GM12891 (cell line): ENCODE measurements at places on chromosomes 5 and 9.

- DNase-seq = no peak
These were observed 803.0 kb upstream of the ZNF608 start for GRCh38 chr5:125549322-125549911.

DNA sequence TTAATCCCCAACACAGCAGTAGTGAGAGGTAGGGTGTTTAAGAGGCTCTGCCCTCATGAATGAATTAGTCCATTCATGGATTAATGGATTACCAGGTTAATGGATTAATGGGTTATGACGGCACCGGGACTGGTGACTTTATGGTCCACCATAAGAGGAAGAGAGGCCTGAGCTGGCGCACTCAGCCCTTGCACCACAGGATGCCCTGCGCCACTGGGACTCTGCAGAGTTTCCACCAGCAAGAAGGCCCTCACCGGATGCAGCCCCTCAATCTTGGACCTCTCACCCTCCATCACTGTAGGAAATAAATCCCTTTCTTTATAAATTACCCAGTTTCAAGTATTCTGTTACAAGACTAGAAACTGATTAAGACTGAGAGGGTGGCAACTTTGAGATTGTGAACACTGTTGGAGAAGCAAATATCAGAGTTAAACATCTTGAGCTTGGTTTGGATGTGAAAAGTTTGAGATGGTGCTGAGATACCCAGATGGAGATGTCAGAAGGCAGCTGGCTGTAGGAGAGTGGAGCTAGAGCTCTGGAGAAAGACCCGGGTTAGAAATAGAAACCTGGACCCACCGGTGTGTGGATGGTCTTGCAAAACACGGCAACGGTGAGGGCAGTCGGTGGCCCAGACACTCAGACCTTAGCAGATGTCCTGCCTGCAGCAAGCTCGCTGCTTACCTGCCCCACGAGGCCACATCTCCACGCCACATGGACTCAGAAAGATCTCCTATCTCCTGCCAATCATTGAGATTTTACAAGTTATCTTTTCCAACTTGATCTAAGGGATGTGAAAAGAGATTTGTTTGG, 98.8 kb downstream of the HSD17B3 start:
- DNase-seq = no peak

- DNase-seq = no peak
These were observed 110.8 kb downstream of the PCSK1 start for GRCh38 chr5:96322217-96322616.

- DNase-seq = no peak
These were observed 16.0 kb downstream of the EGFLAM start for GRCh38 chr5:38274370-38274769.

- no peak for DNase-seq
These were observed 77.5 kb downstream of the ZSWIM6 start for GRCh38 chr5:61409568-61409967.

DNA sequence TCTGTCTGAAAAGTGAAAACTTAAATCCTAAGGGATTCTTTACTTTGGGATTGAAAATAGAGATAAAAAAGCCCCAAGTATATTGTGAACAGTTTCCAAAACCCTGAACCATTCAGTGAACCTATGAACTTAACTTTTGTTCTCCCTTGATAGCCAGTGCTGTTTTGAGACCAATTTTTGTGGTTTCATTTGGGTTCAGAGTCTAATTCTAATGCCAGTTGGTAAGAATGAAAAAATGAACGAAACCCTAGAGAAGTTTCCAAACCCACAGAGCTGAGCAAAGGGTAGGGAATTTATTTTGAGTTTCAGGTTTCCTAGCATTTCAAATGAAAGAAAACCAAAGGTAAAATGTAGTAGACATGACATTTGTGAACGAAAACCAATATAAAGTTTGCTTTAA, 1366.8 kb downstream of the EFNA5 start:
- no peak for DNase-seq

GRCh38 chr5:55230086-55230629, 3.0 kb upstream of the MCIDAS start:
- DNase-seq = no peak

DNA sequence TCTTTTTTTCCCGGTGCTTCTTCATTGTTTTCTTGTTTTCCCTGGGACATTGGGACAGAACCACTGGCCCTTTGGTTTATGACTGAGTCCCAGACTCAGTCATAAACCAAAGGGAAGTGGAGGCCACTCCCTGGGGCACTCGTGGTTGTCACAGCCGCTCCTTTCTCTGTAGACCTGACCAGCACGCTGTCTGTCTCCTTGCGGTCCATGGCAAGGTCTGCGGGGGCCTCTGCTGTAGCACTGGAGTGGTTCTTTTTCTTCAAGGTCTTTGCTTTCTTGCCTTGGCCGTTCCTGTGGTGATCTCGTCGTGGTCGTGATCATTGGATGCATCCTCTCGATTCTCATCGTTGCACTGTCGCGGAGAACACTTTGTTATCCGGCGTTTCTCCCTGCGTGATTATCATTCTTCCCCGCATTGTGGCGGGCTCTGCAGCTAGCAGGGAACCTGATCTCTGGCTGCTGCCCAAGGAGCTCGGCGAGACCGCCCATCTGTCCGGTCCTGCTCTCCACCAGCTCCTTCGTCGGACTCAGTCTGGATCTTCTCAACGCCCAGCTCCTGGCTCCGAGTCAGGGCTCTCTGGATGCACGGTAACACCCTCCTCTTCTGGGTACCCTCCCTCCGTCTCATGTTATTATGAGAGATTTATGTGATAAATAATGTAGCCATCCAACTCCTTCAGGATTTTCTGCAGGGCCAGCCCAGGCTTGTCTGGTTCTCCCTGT, 43.5 kb upstream of the MPDZ start:
- DNase-seq = no peak

DNA sequence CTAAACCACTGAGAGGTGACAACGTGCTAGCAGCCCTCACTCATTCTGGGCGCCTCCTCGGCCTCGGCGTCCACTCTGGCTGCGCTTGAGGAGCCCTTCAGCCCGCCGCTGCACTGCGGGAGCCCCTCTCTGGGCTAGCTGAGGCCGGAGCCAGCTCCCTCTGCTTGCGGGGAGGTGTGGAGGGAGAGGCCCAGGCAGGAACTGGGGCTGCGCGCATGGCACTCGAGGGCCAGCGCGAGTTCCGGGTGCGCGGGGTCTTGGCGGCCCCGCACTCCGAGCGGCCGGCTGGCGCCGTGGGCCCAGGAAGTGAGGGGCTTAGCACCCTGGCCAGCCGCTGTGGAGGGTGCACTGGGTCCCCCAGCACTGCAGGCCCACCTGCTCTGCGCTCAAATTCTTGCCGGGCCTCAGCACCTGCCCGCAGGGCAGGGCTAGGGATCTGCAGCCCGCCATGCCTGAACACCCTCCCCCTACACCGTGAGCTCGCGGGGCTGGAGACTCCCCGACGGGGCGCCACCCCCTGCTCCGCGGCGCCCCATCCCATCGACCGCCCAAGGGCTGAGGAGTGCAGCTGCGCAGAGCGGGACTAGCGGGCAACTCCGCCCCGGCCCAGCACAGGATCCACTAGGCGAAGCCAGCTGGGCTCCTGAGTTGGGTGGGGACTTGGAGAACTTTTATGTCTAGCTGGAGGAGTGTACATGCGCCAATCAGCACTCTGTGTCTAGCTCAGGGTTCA, 11.8 kb upstream of the UBE2D2 start:
- no peak for DNase-seq

- DNase-seq = no peak
These were observed 10.6 kb upstream of the CSNK1A1 start for GRCh38 chr5:149561848-149562247.

DNA sequence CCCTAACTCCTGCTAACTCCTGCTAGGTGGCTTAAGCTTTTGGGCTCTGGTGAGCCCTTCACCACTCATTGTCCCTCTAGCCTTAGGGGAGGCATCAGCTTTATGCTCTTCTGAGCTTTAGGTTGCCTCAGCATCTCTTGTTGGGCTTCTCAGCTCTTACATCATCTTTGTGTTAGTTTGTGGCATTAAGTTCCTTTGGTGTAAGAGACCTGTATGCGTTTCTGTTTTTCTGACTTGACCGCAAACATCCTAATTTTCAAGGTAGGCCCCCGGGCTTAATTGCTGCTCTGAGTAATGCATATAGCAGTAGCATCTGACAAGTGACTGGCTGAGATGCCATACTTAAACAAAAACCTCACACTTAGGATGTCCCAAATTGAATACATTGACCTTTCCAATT, 287.8 kb upstream of the TUT7 start:
- DNase-seq = no peak

- no peak for DNase-seq
These were observed 233.2 kb downstream of the SLIT3 start for GRCh38 chr5:169067751-169068173.

DNA sequence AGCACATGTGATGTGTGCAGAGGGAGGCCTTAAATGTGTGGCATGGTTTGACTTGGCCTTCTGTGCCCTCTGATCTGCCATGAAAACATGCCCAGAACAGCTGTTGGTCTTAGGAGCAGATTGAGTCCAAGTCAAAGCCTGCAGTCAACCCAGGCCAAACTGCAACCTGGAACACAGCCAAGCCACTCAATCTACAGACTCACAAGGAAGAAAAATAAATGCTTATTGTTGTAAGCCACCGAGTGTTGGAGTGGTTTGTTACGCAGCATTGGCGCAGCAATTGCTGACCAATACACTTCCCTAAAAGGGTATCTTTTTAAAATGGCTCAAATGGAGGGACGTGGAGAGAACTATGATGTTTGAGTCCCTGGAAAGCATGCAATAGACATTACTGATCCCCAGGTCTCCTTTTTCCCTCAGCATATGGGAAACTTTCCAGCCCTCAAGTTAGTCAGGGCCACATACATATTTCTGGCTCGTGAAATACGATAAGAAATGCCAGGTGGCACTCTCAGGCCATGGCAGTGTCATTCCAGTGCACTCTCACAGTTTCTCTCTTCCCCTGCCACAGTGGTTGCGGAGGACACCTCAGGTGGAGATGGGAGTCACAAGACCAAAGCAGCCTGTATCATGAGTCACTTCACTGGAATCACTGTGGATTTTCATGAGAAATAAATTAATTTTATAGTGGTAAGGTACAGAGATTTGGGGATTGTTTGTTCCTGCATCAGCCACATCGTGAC, 168.0 kb upstream of the ZNF618 start:
- DNase-seq = no peak

GRCh38 chr5:147751-148150, 43.5 kb upstream of the LRRC14B start:
- DNase-seq = no peak

DNA sequence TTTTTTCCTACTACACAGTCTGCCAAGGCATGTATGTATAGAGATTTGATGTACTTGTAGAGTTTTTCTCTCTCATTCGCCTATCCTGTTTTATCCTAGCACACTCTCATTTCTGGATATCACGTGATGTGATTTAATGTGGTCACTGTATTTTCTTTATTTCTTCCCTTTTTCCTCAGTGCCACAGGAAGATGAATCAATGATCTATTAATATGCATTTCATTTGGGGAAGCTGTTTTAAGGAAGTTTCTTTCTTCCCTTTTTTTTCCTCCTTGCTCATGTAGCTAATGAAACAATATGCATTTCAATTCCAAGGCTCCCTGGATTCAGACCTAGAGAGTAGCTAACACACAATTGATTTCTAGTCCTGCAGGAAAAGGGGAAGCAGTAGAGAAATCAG, 506.3 kb upstream of the WWC1 start:
- no peak for DNase-seq

- DNase-seq = no peak
These were observed 1.6 kb upstream of the SMIM32 start for GRCh38 chr5:136194576-136194975.

- no peak for DNase-seq
These were observed 232.2 kb upstream of the KLF4 start for GRCh38 chr9:107721705-107722245.

DNA sequence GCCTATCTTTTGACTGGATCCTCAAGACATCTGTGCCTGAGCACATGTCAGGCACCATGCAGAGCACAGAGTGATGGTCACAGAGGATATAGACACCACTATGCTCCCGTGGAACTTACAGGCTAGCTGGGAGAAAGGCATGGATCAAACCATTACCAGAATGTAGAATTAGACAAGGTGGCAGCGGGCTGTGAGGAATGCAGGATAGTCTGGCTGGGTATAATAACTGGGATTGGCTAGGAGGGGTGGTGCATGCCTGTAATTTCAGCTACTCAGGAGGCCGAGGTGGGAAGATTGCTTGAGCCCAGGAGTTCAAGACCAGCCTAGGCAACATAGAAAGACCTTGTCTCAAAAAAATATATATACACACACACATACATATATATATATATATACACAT, 50.3 kb downstream of the ASS1 start:
- DNase-seq = no peak

DNA sequence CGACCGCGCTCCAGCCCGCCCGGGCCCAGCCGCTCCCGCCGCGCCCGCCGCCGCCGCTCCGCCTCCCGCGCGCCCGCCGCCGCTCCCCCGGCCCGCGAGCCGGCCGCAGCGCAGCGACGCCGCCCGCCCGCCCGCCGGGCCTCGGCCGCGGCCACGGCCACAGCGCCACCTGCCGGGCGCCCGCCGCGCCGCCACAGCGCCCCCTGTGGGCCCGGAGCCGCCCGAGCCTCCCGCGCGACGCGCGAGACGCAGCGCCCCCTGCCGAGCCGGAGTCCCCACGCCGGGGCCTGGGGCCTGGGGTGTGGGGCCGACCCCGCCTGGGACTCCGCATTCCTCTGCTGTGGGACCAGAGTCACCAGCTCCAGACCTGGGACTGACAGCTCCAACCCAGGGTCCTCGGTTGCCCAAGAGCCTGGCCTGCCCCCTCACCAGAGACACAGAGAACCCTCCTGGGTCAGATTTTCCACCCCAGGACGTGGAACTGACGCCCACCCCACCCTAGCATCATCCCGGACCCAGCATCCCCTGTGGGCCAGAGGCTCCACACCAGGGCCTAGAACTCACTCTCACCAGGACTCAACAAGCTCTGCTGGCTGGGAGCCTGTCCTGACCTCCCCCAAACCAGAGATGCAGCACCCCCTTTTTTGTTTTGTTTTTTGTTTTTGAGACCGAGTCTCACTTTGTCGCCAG, at the start of gene RAPGEF1:
Gene RAPGEF1, minus strand, starts transcription at position 118 of the 690 bp plus-strand sequence. CDS start 246 bp downstream, outside the sequence.
- peak; percentile 76 for DNase-seq

GRCh38 chr5:150503386-150503785, 4.5 kb upstream of the NDST1 start:
- DNase-seq = no peak

- DNase-seq = no peak
These were observed 16.2 kb upstream of the TLE4 start for GRCh38 chr9:79555474-79556089.

DNA sequence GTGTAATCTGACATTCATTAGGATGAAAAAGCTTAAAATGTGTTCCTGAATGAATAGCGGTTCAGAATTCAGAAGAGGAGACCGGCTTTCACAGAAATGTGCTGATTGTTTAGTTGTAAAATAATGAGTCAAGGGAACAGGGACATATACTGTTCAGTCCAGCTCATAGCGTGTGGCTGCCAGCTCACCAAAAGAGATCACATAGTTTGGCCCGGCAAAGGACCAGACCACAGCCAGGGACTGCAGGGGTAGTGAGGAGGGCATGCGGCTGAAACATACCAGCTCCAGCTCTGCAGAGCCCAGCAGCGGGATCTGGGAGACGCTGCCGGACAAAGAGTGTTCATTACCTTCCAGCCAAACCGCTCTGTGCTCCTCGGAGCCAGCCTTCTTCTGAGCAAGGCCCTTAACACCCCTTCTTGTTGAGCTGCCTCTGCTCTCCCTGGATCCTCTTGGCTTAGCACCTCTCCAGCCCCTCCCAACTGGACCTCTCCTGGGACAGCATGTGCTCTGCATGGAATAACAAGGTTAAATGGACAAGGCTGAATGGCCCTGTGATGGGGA, 116.8 kb upstream of the CNTLN start:
- DNase-seq = no peak
